CD4-positive, CD25-positive, alpha-beta regulatory T cell (primary cell): ENCODE measurements at places on chromosomes 1 and 21.

DNA sequence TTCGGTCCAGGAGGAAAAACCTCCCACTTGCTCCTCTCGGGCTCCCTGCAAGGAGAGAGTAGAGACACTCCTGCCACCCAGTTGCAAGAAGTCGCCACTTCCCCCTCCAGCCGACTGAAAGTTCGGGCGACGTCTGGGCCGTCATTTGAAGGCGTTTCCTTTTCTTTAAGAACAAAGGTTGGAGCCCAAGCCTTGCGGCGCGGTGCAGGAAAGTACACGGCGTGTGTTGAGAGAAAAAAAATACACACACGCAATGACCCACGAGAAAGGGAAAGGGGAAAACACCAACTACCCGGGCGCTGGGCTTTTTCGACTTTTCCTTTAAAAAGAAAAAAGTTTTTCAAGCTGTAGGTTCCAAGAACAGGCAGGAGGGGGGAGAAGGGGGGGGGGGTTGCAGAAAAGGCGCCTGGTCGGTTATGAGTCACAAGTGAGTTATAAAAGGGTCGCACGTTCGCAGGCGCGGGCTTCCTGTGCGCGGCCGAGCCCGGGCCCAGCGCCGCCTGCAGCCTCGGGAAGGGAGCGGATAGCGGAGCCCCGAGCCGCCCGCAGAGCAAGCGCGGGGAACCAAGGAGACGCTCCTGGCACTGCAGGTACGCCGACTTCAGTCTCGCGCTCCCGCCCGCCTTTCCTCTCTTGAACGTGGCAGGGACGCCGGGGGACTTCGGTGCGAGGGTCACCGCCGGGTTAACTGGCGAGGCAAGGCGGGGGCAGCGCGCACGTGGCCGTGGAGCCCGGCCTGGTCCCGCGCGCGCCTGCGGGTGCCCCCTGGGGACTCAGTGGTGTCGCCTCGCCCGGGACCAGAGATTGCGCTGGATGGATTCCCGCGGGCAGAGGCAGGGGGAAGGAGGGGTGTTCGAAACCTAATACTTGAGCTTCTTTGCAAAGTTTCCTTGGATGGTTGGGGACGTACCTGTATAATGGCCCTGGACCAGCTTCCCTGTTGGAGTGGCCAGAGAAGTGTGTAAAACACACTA lies 45.3 kb downstream of the MRPL39 start:
- peak; percentile 59 for DNase-seq

DNA sequence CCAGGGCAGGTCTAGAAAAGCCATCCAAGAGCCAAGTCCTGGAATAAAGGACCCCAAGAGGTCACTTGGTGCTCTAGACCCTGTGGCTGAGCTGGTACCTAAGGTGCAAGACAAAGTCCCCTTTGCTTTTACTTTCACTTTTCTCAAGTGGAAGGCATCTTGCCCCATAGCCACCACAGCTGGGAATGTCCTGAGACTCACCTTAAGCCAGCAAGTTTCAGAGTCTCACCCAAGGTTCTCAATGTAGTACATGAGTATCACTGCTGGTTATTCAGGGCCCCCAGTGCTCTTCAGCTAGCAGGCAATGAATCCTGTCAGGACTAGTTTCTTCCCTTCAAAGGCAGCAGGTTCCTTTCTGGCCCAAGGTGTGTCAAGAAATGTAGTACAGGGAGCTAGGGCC lies 67.5 kb downstream of the UROD start:
- no peak for DNase-seq

DNA sequence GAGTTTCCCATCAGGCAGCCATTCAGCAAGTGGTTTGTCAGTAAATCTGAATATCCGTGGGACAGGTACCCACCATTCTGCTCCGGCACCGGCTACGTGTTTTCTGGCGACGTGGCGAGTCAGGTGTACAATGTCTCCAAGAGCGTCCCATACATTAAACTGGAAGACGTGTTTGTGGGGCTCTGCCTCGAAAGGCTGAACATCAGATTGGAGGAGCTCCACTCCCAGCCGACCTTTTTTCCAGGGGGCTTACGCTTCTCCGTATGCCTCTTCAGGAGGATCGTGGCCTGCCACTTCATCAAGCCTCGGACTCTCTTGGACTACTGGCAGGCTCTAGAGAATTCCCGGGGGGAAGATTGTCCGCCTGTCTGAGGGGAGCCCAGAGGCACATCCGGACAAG lies 48.4 kb downstream of the B3GALT5 start:
- no peak for DNase-seq

DNA sequence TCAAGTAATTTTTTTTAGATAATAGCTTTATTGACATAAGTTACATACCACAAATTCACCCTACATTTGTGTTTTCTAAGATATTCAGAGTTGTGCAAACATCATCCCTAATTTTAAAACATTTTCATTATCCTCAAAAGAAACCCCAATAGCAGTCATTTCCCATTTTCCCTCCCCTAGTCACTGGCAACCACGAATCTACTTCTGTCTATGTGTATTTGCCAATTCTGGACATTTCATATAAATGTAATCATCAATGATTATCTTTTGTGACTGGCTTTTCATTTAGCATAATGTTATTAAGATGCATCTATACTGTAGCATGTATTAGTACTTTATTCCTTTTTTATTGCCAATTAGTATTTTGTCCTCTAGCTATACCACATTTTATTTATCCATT lies 88.8 kb upstream of the SLFNL1 start:
- DNase-seq = no peak

GRCh38 chr1:181392133-181392532 lies 91.2 kb upstream of the CACNA1E start:
- no peak for DNase-seq

DNA sequence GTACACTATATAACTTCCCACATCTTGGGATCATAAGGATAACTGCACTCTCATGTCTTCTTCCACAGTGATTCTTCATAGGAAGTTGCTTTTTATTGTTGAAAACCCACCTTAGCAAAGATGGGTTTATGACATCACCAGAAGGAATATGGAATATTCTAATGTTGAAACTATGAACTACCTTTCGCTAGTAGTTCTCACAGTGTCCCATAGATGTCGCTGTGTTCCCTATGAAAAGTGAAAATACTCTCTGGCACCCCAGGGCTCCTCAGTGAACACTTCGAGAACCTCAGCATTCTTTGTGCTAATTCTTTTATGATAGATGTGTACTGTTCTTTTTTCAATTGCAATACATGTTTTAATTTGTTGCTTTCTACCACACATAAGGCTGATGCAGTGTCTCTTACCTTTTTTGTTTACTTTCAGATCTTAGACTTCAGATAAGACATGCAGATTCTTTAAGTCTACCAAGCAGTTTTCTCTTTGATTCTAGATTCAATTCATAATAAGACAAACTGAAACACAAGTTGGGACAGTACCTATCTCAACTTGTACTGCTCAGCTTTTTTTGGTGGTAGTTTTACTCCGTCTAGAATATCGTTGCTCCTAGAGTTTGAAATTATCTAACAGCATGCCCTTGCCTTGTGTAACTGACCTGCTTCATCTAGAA lies 90.8 kb downstream of the GTF2B start:
- peak; percentile 38 for DNase-seq

GRCh38 chr21:42388740-42389448 lies 7.0 kb downstream of the TMPRSS3 start:
- DNase-seq = no peak

DNA sequence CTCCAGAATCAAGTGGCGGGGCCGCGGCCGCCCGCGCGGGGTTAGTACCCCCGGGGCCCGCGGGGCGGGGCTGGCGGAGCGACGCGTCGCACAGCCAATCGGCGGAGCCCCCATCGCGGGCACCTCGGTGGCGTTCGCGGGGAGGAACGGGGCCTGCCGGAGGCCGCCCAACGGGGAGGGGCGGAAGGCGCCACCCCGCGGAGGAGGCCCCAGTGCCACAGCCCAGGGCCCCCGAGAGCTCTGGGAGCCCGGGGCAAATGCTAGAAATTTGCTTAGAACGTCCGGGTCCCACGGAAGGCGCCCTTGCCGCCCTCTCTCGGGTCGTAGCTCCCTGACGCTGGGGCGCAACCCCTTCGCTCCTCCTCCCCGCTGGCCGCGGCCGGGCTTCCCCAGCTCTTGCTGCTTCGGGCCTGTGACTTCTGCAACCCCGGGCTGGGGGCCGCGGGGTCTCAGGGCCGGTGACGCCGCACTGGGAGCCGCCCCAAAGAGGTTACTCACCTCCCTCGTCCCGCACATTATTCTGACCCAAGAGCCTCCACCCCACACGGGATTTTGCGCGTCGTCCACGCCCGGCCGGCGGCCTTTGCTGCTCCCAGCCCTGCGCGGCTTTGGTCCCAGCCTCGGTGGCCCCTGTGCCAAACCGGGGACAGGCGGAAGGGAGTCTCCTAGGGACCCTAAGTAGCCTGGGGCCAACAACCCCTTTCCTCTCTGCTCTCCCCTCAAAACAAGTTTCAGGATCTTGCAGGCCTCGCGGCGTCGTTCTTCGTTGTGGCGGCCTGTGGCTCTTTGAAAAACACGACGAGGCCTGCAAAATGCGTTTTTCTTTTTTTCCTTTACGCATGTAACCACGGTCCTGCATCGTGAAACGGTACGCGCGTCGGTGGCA lies at the start of gene RUNX3:
Gene RUNX3, minus strand, starts transcription at position 17 of the 886 bp plus-strand sequence. CDS start 408 bp downstream, outside the sequence.
- peak; percentile 94 for DNase-seq

GRCh38 chr21:37149411-37149810 lies 76.4 kb downstream of the TTC3 start:
- DNase-seq = no peak
